ENCODE measurements at places on chromosomes 5 and 9.

GRCh38 chr5:601771-602465 lies 10.2 kb upstream of the CEP72 start:
- DNase-seq: no peak

- no peak for DNase-seq
Measured at GRCh38 chr5:21419383-21419782, 1431.4 kb upstream of the CDH18 start.

DNA sequence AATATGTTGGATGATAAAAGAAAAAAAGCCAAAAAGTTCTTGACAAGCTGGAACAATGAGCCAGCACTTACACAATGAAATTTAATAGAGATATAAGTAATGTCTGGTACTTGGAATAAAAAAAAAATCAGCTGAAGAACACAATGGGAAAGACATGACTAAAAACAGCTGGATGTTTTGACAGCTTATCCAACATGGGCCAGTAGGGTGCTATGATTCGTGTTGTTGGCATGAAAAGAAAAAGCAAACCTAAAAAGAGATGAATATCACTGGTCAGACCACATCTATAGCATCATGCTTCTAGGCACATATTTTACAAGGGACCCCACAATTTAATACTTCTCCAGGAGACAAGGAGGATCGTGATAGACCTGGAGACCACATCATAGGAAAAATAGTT lies 175.3 kb downstream of the ARL15 start:
- DNase-seq: no peak

DNA sequence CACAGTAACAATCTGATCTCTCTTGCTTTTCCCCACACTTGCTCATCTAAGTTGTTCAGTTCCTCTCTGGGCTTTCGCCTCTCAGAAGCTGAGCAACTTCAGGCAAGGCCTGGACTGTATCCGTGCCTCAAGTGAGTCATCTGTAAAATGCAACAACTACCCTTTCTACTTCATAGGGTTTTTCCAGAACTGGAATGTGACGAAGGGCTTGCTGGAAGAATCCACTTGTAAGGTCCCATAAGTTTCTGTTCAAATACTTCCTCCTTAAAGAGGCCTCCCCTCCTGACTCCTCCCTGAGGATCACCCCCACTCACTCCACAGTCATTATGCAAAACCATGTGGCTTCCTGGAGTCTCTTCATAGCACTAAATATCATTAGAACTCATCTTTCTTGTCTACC lies 17.5 kb upstream of the INSYN2B start:
- no peak for DNase-seq

GRCh38 chr5:3741374-3741770 lies 145.7 kb downstream of the IRX1 start:
- no peak for DNase-seq

GRCh38 chr5:32984851-32985610 lies 273.9 kb downstream of the NPR3 start:
- DNase-seq: no peak

Data from stimulated activated CD4-positive, alpha-beta T cell treated with anti-CD3 and anti-CD28 coated beads, Interleukin-15, amount 100 ng/mL, for 1 hour (primary cell).